ENCODE measurements at places on chromosomes 16 and 17.

GRCh38 chr17:65455972-65456343, 105.5 kb downstream of the AXIN2 start:
- DNase-seq, result no peak

GRCh38 chr17:81405411-81405872, 10.2 kb downstream of the BAHCC1 start:
- DNase-seq, result no peak

- DNase-seq, result no peak
These were observed 605 bp downstream of the MRTFB start for GRCh38 chr16:14071576-14072271.

DNA sequence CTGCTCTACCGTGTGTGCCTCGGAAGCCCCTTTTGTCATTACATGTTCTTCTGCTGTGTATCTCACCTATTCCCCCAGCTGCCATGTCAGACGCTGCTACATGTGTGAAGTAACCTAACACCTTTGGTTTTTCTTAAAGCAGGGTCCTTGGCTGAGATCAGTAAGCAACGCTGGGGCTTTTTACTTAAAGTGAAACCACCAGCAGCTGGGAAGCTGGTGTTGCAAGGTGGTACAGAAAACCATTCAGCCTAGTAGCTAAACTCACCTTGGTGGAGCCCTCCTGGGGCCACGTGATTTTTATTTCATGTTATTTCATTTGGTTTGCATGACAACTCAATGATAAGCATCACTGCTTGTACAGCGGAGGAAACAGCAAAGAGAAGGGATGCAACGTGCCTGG, 62.6 kb downstream of the PLCG2 start:
- DNase-seq, result no peak

DNA sequence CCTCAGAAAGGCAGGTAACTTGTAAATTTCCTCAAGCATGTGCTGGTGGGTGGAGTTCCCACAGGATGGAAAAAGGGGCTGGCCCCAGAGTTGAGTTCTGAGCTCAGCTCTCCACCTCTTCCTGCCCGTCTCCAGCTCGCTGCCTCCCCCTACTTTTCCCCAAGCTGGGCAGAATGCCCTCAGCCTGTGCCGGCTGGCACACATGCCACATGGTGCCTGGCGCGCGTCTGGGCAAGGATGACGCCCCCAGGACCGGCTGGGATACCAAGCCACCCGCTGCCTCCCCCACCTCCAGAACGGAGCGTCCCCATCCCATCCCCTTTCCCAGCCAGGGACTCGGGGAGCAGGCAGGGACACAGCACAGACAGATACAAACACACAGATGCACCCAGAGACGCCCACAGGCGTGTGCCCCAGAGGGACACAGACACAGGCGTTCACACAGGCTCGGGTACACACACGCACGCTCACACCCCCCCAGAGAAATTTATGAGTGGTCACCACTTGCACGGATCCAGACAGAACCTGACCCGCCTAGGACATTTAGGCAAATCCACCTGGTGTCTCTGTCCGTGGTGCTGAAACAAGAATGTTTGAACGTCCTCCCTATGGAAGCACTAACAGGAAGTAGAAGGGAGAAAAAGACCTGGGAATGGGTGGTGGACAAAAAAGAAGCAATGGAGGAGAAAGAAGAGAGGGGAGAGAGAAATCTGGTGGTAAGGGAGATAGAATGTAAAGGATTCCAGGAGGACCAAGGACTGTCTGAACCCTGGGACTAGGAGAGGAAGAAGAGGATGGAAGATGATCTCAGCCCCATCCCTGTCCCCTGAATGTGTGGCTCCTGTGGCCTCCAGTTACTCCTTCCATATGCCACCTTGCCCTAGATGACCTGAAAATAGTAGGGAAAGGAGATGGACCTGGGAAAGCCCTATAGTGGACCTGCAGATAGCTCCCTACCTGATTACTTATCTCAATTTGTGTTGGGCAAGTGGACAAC, 15.5 kb downstream of the NEUROD2 start:
- DNase-seq, result no peak

- no peak for DNase-seq
These were observed 177.4 kb downstream of the PRKCB start for GRCh38 chr16:24013054-24013636.

DNA sequence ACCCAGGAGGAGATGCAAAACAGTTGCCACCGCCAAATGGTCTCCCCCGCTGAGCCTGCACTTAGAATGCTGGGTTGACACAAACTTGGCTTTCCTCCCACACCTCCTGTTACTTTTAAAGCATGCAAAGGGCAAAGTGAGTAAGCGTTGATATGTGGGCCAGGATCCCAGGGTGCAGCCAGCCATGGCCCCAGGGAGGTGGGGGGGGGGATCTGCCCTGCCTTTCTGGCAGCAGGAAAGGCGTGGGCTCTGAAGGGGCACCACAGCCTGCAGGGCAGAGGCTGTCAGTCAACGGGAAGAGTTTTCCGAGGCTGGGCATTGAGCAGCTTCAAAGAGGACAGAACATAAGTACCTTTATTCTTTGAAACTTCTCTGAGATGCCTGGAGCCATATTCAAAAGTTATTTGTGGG, 142.3 kb downstream of the ABCC12 start:
- DNase-seq, result no peak

- no peak for DNase-seq
These were observed 112.4 kb downstream of the FTO start for GRCh38 chr16:53816211-53816836.

DNA sequence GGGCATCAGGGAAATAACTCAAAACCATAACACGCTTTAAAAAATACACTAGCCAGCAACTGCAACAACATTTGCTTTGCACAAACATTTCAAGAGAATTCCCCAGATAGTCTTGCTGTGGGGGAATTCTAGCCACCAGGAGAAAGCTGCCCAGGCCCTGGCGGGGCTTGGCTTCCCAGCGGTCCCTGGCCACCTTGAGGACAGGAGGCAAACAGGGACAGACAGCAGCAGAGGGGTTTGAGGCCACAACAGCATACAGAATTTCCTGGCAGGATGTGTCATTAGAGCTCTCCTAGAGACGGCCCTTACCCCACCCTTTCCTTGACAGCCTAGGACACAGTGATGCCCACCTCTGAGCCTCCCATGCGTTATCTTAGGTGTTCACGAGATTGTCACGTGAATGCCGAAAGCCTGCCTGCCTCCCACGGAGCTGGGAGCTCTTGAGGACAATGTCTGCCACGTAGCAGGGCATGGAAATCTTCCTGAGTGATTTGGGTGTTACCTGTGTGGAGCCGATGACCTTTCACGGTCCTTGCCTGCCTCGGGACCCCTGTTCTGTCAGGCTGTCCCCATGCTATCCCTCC, 114.3 kb downstream of the RBFOX3 start:
- DNase-seq, result no peak

GRCh38 chr16:56281249-56281805, 90.0 kb downstream of the GNAO1 start:
- DNase-seq, result no peak

DNA sequence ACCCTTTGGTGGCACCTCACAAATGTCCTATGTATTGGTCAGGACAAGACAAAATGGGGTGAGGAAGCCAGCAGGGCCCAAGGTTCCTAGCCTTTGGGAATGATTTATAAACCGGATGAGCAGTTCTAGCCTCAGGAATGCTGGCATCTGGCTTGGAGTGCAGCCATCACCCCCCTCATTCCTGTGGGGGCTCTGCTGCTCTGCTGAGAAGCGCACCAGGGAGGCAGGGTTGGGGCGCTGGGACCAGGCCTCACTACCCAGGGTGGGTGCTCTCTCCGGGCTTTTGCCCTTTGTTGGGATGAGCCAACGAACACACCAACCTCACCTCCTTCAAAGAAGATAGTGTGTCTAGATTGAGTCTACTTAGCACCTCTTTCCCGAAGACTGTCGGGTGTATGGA, 39.2 kb downstream of the TMEM11 start:
- no peak for DNase-seq

- no peak for DNase-seq
These were observed 42.3 kb upstream of the HNF1B start for GRCh38 chr17:37787055-37787757.

DNA sequence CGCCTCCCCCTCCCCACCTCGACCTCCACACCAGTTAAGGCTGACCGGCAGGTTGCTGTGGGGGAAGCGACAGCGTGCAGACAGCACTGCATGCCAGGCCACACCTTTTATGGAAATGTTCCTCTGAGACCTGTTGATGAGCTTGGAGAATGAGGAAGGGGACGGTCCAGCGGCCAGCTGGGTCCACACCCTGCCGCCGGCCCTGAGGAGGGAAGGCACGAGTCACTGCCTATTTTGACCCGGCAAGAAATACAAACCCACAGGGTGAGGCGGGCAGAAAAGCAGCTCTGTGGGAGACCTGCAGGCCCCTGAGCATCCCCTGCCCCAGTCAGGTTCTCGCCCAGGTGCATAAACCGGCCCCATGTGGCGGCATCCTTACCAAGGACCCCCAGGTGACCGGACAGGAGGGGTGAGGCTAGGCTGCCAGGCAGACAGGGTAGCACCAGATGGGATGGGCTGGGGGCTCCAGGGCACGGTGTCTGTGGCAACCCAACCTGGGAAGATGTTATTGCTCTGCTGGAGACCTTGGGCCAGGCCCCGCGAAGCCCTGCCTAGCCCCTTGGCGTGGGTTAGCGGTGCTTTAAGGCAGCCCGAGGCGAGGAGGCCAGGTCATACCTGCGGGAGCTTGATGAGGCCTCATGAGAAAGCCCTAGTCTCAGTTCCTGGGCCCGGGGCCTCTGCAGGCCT, 12.7 kb downstream of the NATD1 start:
- no peak for DNase-seq

- DNase-seq, result no peak
These were observed 121.2 kb downstream of the HAPSTR1 start for GRCh38 chr16:9212621-9213020.

GRCh38 chr17:51493206-51493605, 232.9 kb downstream of the UTP18 start:
- DNase-seq, result no peak

DNA sequence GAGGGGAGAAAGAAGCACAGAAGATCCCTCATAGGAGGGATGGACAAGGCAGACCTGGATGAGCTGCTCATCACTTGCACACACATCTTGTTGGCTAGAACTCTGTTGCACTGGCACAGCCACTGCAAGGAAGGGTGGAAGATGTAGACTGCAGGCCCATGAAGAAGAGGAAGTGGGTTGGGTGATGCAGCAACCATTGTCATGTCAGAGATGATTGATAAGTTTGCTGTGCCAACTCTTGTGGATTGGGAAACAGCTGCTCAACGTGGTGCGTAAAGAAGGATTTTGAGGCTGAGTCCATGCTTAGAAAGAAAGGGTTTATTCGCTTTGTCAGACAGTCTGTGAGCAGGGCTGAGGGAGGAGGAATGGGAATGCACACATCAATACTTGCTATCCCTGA, 161.4 kb upstream of the MPHOSPH6 start:
- no peak for DNase-seq

DNA sequence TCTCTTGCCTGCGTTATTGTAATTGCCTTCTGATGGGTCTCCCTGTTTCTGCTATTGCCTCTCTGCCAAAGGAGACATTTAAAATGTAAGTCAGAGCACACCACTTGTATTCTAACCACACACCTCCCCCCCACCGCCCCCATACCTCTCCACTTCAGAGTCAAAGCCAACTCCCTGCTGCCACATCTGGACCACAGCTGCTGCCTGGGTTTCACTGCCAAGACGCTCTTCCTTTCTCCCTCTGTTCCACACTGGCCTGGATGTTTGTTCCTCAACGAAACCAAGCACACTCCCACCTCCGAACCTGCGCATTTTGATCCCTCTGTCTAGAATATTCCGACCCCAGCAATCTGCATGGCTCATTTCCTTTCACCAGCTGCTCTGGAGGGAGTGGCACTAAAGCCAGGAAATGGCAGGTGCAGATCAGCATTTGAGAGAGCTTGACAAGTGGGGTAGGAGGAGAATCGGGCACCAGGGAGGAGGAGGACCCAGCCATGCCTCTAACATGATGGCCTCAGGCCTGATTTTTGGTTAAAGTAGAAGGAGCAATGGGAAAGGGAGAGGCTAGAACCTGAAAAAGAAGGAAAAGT, 92.4 kb upstream of the HS3ST2 start:
- no peak for DNase-seq

- no peak for DNase-seq
These were observed 16.5 kb downstream of the RNF157 start for GRCh38 chr17:76223802-76224201.

GRCh38 chr17:3003296-3004149, 59.9 kb downstream of the OR1D5 start:
- no peak for DNase-seq

DNA sequence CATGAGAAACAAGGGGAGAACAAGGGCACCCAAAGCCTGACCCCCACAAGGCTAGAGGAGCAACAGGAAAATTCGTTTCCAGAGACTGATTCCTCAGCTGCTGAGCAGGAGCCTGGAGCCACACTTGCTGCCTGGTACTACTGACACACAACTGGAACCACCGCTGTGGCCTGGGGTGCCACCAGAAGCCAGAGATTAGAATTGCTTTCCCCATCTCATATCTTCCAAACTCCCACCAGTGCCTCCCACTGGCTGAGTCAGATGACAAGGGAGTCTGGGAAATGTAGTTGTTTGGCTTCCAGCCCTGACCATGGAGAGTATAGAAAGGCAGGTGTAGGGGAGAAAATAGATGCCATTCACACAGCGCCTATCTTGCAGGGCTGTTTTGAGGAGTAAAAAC, 4.1 kb upstream of the TMEM11 start:
- DNase-seq, result no peak

GRCh38 chr17:54950116-54950515, 18.3 kb downstream of the COX11 start:
- DNase-seq, result no peak

DNA sequence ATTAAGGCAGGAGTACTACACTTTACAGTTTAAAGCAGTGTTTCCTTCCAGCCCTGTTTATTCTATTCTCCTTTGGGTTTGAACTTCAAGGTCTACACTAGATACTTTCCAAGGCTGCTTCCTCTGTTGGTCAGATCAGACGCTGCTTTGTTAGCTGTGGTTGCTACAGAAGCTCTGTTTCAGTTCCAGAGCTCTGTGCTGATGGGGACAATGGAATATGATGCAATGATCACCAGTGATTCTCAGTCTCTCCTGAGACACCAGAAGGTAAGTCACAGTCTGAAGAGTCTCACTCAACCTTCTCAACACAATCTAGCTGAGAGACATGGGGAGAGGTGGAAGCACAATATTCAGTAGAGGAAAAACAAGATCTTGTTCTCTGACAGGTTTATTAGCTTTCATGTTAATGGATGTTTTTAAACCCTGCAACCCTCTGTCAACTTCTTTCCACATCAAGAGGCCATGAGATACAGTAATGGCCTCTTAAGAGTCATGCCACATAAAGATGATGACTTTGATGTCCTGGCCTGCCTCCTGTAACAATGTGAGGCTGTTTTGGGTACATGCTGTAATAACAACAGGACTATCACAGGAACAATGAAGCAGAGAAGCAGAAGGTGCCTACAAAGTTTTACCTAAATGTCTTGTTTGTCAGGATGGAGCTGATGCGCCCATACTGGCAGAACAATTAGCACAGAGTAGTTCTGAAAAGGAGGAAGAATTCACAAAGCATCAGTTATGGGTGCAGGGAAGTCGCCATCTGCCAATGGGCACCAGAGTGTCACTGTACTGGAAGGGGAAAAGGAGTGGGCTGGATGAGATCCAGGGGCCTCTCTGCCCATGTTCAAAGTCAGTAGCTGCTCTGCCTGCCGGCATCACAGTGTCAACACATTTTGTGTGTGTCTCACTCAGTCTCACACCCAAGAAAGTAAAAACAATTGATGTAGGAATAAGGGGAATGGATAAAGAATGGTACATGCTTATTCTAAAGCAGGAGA, 33.4 kb downstream of the PSME3IP1 start:
- no peak for DNase-seq

GRCh38 chr16:66418165-66418962, 8.7 kb upstream of the BEAN1 start:
- no peak for DNase-seq

Measured in stimulated activated CD4-positive, alpha-beta T cell treated with anti-CD3 and anti-CD28 coated beads, Interleukin-15, amount 100 ng/mL, for 1 hour (primary cell).